ENCODE measurements at places on chromosomes 5 and 9.
A peak's percentile ranks its signal among the peaks of the same experiment; 100 is the strongest.

- no peak for DNase-seq
These were observed 446.7 kb downstream of the IRX1 start for GRCh38 chr5:4042311-4042710.

GRCh38 chr5:127923804-127924570, 159.6 kb upstream of the SLC12A2 start:
- DNase-seq = no peak

DNA sequence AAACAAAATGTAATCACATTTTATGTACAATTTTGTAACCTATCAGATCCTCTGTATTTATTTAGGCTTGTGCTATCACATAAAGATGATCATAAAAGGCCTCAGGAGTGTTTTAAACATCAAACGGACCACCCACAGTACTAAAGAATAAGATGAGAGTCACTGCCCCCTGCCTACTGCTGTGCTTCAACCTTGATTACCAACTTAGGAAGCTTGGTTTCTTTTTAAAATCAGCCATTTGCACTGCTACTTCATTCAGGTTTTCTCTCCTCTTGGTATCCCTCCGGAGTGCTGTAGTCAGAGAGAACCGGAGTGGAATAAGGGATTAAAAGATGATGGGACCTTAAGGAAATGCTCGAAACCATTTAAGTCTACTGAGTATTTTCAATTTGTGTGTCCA, 6.9 kb downstream of the C7 start:
- DNase-seq = no peak

DNA sequence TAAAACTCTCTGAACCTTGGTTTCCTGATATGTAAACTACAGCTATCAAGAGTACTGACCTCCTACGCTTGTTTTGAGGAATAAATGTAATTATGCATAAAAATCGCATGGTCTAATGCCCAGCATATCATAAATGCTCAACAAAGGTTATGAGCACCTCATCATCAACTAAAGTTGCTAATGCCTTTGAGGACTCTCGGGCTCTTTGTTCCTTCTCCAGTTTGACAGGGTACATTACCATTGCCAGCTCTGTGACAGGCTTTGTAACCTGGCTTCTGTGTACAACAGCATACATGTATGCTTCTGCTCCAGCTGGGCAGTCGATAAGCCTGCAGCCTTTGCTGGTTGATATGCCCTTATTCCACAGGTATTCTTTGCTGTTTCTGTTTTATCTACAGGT, 95.2 kb downstream of the C9orf152 start:
- DNase-seq = no peak

- DNase-seq = no peak
These were observed 29.0 kb downstream of the MED10 start for GRCh38 chr5:6349387-6349786.

- DNase-seq = no peak
These were observed 25.8 kb upstream of the TPD52L3 start for GRCh38 chr9:6302417-6302816.

GRCh38 chr5:109529987-109530386, 120.2 kb upstream of the PJA2 start:
- no peak for DNase-seq

DNA sequence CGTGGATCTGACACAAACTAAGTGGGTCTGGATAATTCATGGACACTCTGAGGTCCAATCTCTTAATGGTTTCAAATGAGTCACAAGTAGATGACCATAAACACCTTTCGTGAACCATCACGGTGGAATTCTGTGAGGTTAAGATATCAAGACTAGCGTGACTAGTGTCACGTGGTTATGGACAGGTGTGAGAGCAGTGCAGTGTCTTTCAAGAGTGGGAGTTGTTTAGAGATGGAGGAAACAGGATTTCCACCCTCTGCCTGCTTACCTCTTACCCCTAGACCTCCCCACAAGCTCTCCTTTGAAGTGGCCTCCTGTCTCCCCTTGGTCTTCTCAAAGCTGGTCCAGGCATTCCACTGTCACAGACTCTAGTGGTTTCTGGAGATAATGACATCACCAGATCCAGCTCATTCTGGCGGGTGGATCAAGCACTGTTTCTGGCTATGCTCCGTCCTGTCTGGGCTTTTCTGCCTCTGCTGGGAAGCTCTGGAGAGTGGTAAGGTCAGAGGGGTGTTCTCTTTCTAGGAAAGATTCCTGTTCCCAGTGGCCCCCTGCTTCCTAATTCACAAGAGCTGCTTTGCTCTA, 20.0 kb upstream of the ZNF782 start:
- no peak for DNase-seq

GRCh38 chr5:125595095-125595494, 828.1 kb upstream of the GRAMD2B start:
- no peak for DNase-seq

DNA sequence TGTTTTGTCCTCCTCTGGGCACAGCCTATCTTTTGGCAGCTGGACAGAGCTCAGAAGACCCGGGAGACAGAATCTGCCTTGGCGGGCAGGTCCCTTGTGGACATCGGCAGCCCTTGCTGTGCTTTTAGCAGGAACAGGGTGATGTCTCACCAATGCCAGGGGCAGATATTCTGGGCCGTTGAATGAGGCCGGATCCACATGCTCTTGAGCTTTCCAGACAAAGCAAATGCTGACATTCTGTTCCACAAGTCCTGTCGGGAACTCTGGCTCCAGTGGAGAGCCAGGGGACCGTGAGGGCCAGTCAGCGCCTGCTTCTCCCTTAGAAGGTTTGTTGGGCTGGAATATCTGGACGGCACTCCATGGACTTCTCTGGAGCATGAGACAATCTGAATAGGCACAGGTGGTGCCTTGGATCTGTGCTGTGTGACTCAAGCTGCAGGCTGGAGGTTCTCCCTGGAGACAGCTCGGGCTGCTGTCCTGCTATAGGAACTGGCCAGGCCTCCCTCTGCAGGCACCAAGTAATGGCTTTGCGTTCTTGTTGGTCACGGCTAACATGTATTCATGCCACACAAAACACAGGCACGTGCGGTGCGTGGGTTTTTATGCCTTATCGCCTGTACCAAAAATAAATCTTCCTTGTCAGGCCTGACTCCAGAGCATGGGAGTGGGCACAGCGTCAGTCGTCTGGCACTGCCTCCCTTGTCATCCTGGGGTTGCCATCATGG, 80.3 kb downstream of the GADD45G start:
- DNase-seq = no peak

GRCh38 chr9:134690301-134690751, 48.7 kb downstream of the COL5A1 start:
- peak; percentile 35 for DNase-seq

- DNase-seq = no peak
These were observed 409.3 kb downstream of the ADGRV1 start for GRCh38 chr5:90967851-90968250.

DNA sequence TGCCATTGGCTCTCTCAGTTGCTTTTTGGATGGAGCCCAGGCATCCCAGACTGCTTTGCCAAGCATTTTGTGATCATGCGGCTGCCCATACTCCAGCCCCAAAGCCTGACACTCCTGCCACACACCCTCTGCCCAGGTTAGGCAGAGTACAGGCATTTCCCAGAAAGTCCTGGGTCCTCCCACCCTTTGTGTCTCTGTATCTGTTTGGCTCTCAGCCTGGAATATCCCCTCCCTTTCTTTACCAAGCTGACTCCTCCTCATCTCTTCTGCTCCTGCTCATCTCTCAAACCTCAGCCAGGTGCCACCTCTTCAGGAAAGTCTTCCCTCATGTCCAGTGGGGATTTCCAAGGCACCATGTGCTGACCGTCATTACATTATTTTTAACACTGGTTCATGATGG, 14.3 kb upstream of the SH3RF2 start:
- DNase-seq = no peak

- DNase-seq = no peak
These were observed 790 bp downstream of the PTAR1 start for GRCh38 chr9:69759021-69759420.

DNA sequence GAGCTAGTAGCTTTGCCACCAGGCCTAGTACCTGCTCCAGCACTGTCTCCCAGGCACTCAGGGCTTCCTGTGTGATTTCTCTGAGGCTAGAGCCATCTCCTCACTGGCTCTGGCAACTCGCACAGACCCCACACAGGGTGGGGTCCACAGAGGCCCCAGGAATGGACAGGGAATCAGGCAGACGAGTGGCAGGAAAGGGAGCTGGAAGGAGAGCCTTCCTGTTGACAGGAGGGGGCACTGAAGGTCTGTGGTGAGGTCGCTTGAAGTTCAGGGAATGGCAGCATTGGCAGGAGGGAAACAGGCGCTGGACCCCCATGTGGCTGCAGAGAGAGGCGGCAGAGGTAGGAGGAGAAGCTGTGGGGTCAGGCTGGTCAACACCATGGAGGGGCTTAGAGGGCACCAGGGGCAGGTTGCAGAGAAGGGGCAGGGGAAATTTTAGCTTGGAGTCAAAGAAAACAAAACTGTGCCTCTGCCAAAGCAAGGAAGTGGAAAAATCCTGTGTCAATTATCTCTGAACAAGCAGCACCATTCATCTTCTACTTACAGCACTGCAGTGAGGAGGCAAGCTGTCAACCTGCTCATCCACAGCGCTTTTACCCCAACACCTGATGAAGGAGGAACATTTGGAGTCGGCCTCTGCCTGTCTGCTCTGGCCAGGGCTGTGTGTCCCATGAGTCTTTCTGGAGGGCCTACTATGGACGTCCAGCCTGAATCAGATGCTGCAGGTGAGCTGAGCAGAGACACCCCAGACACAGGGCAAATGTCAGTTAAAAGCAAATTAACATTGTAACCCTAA, 270.2 kb downstream of the FSTL4 start:
- DNase-seq = peak; percentile 54

DNA sequence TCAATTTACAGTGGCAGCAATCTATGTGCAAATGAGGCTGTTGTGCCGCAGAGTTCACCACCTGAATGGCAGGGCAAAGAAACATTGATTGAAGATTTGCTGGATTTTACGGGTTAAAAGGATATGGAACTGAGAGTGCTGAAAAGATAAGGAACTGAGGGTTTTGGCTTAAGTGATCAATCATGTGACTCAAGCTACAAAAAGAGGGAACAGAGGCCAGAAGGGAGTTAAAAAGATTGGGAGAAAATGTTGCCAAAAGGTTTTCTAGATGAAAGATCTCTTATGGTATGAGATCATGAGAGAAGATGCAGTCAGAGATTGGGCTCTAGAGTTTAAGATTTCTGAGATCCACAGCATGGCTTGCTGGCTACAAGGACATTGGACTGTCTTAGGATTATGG, 7.9 kb upstream of the RIMOC1 start:
- no peak for DNase-seq

GRCh38 chr5:74903165-74903787, 37.1 kb upstream of the FAM169A start:
- DNase-seq = no peak

GRCh38 chr5:95519151-95519550, 35.6 kb downstream of the SKIC3 start:
- DNase-seq = no peak

DNA sequence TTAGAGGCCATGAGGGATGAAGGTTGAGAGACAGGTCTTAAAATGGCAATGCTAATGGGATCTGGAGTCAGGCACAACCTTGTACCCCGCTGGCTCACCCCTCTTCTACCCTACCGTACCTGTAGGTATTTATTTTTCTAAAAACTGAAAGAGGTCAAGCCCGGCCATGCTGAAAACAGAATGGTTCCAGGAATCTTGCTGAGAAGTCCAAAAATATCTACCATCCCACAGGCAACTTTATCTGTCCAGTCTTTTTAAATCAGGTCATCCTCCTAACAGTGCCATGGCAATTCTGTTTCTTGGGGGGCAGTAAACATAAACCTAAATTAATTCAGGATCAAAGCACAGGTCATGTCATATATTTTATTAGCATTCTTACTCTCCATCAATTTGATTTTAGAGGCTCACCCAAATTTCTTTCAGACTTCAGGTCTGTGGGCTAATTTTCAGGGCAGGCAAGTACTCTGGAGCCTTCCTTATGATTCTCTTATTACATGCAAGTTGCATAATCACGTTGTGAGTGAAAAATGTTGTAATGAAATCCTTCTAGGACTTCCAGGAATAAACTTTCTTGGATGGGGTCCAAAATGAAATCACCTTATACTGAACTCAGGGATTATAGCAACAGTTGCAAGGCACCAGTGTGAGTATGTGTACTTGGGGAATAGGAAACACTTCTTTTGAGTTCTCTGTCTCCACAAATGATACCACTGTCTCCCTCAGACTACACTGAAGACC, 102.7 kb upstream of the NREP start:
- DNase-seq = no peak

GRCh38 chr9:79471580-79472543, 99.9 kb upstream of the TLE4 start:
- DNase-seq = no peak

GRCh38 chr5:140965905-140966292, 377 bp upstream of the PCDHAC2 start:
- DNase-seq = no peak

DNA sequence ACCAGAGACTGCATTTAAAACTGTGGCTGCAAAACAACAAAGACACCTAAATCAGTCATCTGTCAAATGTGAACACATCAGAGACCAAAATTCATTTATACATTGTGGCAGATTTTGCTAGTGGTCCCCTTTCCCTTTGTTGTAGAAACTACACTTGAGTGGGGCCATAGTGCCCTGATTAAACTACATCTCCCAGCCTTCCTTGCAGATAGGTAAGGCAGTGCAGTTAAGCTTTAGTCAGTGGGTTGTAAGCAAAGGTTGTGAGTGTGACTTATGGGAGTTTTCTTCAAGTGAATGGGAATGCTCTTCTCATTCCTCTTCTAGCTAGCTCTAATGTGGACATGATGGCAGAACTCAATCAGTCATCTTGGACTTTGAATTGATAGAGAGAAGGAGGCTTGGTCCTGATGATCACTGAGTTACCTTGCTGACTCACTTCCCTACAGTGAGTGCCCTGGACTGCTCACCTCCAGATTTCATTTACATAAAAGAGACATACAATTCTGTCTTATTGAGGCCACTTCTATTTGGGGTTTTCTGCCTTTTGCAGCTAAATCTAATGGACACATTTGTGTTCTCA, 35.2 kb upstream of the SPARC start:
- no peak for DNase-seq

GRCh38 chr5:144032375-144032774, 138.1 kb downstream of the YIPF5 start:
- DNase-seq = no peak
